ENCODE measurements at places on chromosomes 6 and 20.

GRCh38 chr20:25408170-25408547 lies 686 bp downstream of the GINS1 start:
- DNase-seq, result no peak

DNA sequence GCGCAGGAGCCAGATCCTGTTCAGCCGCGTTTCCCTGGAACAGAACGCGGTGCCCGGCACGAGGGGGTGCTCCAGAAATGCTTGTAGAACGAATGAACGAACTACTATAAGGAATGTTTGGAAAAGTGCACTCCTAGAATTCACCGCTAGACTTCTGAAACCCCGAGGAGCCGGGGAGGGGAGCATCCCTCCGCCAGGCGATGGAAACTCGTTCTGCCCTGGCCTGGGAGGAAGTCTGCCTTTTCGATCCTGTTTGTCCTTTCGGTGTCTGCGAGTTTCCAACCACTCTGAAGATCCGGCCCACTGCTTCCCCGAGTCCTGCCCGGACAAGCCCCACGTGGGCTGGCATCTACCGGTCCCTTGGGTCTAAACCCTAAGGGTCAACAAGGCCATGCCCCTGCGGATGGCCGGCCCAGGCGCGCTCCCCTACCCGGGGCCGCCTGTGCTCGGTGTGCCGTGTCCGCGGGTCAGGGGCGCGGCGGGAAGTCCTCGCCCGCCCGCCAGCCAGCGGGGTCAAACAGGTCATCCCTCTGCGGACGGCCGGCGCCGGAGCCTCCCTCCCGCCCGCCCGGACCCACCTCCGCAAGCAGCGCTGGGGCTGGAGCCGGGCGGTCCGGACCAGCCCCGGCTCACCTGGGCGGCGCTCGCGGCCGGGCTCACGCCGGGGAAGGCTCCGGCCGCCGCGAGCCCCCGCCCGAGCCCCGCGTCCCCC lies 526 bp downstream of the SULF2 start:
- DNase-seq, result peak; percentile 74

- DNase-seq, result no peak
These were observed 34.6 kb downstream of the SLC16A10 start for GRCh38 chr6:111121789-111122350.

- no peak for DNase-seq
These were observed 51.3 kb downstream of the NCOA3 start for GRCh38 chr20:47552996-47553395.

GRCh38 chr6:75431379-75431778 lies 62.2 kb downstream of the FILIP1 start:
- DNase-seq, result no peak

DNA sequence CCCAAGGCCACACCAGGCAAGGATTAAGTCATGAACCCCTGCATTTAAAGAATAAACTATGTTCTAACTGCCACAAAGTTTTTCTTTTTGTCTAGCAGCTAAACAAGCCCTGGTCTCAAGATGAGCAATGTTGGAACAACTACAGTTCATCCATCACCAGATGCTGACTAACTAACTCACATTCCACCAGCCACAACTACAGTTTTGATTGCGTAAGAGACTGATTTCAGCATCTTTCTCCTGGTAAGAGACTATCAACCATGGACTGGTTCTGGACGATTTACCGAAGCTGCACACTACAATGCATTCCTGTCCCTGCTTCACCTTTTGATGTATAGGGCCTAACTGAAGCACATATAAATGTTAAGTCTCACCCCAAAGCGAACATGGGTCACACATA lies 43.0 kb downstream of the F13A1 start:
- DNase-seq, result peak; percentile 2

- DNase-seq, result peak; percentile 63
These were observed 59.5 kb downstream of the ZMYND8 start for GRCh38 chr20:47296950-47297349.

DNA sequence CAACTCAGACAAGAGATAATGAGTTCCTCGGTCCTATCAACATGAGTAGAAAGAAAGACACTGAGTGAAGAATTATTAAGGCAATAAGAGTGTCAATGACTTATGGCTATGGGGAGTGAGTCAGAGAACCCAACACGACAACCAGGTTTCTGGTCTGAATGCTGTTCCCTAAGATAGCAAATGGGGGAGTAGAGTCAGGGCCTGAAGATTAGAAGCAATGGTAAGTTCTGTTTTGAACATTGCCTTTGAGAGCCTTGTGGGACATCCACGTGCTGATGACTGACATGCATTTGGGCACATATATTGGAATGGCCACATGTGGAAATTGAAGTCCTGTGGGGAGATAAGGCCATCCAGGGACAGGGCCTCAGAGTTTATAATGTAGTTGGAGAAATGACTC lies 254.4 kb upstream of the TCF21 start:
- no peak for DNase-seq

DNA sequence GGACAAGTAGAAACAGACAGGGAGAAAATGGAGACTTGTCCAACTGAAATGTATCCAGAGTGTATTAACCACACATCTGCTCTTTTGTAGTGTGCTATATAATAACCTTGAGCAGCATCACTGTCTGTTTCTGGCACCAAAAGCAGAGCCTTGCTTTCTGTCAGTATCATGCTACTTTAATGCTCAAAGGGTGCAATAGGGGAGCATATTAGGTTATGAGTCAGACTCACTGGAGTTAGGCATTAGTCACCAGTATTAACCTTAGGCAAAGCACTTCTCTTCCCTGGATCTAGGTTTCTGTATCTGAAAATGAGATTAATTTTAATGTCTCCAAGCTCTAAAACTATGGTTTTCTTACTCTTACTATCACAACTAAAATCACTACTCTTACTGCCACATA lies 280.1 kb downstream of the TFAP2B start:
- no peak for DNase-seq

- DNase-seq, result no peak
These were observed 130.0 kb upstream of the UST start for GRCh38 chr6:148616841-148617240.

GRCh38 chr20:61958773-61959700 lies 106.6 kb downstream of the TAF4 start:
- DNase-seq, result peak; percentile 77

Data from Caco-2 (cell line).